Eye (tissue), 1 donor: ENCODE measurements at places on chromosomes 7 and 10.

- no peak for DNase-seq
Observed at GRCh38 chr7:111492234-111492633, 70.1 kb downstream of the IMMP2L start.

DNA sequence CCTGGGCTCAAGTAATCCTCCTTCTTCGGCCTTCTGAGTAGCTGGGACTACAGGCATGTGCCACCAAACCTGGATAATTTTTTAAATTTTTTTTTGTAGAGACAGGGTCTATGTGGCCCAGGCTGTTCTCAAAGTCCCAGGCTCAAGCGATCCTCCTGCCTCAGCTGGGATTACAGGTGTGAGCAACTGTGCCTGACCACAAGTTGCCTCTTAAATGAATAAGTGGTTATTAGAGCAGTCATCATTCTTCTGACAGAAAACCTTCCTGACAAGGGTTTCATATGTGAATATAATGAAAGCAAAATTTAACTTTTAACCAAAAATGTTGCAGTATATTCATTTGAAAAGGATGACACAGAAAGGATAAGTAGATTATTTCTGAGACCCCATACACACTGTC, 532.5 kb downstream of the GRM8 start:
- DNase-seq, result no peak

DNA sequence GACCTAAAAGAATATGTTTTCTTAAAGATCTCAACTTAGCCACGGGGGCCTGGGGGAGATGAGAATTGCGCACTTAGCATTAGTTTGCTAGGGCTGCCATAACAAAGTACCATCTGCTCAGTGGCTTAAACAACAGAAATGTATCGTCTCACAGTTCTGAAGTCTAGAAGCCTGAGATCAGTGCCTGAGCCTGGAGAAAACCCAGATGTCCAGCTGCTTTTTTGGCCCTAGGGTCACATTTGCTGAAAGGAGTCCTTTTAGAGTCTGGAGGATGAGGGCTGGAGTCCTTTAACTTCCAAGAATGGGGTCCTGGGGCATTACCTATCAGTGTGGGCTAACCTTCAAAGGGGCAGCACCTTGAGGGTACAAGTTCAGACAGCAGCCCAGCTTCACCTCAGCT, 48.2 kb downstream of the SMURF1 start:
- DNase-seq, result no peak

- DNase-seq, result no peak
Observed at GRCh38 chr7:22781230-22781711, 41.4 kb downstream of the TOMM7 start.

DNA sequence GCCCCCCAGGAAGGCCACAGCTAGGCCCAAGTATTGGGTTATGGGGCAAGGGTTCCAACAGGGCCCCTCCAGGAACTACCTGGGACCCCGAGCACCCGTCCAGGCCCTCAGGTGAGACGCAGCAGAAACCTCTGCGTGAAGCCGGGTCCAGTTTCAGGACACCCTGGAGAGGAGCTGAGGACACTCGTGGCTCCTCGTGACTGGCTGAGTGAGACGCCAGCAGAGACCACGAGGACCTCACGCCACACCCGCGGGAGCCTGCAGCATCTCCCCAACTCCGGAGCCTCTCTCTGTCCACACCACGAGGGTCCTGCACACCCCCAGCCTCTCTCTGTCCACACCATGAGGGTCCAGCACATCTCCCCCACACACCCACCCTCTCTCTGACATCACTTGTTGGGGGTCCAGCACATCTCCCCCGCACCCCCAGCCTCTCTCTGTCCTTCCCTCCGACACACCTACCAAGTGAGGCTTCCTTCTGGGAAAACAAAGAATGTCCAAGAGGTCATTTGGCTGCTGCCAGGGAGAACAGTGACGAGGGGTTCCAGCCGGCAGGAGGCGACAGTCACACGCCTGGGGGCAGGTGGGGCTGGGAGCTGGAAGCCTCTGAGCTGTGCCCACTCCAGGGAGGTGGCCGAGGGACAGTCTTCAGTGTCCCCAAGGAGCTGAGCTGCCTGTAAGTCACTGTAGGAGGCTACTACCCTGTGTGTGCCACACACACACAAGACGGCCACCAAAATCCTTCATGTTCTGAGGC, 46.1 kb upstream of the PPP2R2D start:
- DNase-seq, result no peak

GRCh38 chr7:36079446-36080025, 73.5 kb upstream of the EEPD1 start:
- no peak for DNase-seq

- no peak for DNase-seq
Observed at GRCh38 chr7:6654842-6655610, 17.9 kb downstream of the ZNF316 start.

- DNase-seq, result no peak
Observed at GRCh38 chr10:79927111-79927828, 21.6 kb downstream of the SFTPD start.

- peak; percentile 36 for DNase-seq
Observed at GRCh38 chr7:147756300-147756699, 834.3 kb upstream of the C7orf33 start.

DNA sequence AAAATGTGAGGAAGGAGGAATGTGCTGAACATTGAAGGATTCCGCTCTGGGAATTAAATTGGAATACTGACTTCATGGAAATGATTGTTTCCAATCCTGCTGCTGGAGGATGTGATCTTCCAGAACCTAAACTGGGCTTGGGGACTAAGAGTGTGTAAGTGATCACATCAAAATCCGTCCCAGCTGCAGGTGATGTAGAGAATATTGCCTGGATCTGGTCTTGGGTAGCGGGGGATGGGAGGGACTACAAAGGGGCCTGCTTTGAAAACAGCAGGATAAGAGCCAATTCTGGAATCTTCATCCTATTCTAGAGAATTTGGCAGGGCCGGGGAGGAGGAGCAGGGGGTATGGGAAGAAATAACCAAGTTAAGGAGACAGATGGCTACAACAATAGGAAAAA, 552.2 kb upstream of the FZD8 start:
- no peak for DNase-seq

DNA sequence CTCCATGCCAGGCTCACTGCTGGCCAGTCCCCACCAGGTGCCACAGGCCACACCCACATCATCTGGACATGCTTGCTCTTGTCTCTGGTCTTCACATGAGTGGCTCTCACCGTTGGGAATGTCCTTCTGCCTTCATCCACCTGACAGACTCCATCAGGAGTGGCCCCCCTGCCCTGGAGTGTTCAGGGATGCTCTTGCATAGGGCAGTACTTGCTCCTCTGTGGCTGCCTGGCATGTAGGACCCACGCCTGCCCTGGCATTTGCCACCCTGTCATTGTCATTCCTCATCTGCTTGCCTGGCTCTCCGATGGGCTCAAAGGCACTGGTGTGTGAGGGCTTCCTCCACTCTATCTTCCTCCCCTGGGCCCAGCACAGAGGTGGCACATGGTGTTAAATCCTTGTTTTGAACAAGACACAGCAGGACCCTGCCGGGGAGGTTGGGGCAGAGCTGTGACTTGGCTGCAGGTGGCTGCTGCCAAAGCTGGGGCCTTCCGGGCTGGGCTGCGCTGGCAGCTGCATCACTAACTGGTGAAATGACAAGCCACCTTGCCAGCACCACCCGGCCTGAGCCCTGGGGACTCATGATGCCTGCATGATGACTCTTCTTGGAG, 1.8 kb downstream of the SH2D4B start:
- DNase-seq, result no peak

GRCh38 chr7:93566876-93567275, 7.6 kb downstream of the CALCR start:
- no peak for DNase-seq

- DNase-seq, result no peak
Observed at GRCh38 chr7:2040893-2041270, 191.9 kb downstream of the MAD1L1 start.

DNA sequence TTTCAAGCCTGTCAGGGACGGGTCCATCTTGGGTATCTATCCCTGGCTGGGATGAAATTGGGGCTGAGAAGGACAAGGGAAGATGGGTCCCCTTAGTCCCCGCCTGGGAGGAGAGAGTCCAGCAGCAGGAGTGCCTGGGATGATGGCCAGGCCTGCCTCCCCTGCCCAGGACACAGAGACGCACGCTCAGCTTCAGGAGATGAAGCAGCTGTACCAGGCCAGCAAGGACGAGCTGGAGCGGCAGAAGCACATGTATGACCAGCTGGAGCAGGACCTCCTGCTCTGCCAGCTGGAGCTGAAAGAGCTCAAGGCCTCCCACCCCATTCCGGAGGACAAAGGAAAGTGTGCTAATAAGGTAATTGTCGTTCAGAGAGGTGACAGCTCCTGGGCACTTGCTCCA, 15.4 kb downstream of the CCDC136 start:
- peak; percentile 56 for DNase-seq

- DNase-seq, result no peak
Observed at GRCh38 chr7:75033064-75033463, 40.5 kb downstream of the RCC1L start.

DNA sequence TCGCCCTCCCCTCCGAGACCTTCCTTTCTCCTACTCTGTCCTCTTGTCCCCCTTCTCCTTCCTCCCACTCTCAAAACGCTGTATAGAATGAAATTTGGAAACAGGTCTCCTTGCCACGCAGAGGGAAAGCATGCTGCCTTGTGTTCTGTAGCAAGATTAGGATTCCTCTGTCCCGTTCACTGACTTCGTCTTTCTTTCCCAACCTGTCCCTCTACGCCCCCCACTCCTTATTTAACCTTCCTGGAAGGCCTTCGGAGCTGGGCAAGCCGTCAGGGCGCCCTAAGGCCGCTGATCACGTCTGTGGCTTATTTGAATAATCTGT, 1.3 kb downstream of the HOXA9 start:
- DNase-seq, result no peak

GRCh38 chr7:34158368-34159153, 253.2 kb downstream of the BMPER start:
- no peak for DNase-seq

DNA sequence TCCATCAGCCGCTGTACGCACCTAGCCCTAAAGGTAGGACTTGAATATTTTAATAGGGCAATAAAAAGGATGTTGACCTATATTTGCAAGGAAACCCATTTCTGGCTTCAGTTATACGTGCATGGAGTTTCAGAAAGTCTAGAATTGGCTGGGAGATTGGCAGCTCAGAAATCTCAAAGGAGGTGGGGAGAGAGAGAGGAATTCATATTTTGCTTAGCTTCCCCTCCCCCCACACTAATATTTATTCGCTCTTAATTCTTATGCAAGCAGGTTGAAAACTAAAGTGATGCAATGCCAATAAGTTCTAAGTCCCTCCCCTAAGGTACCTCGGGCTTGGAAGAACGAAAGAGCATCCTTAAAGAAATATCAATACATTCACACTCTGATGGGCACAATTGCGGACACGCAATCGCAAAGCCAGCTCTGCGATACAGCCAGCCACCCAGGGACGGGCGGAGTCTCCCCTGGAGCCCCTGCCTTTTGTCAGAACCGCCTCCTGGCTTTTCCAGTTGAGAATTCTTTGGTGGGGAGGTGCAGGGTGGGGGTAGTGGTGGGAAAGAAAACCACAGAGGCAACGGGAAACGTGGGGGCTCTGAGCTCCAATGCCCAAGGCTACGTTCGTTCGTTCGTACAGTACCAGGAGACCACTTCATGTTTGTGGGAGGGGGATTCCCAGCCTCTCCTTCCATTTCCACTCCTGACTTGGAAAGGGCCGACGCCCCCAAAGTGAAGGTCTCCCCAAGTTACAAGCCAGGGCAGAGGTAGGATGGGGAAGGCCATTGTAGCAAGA, 1.3 kb downstream of the SHH start:
- peak; percentile 66 for DNase-seq

GRCh38 chr10:131946880-131947279, 34.8 kb downstream of the BNIP3 start:
- no peak for DNase-seq

DNA sequence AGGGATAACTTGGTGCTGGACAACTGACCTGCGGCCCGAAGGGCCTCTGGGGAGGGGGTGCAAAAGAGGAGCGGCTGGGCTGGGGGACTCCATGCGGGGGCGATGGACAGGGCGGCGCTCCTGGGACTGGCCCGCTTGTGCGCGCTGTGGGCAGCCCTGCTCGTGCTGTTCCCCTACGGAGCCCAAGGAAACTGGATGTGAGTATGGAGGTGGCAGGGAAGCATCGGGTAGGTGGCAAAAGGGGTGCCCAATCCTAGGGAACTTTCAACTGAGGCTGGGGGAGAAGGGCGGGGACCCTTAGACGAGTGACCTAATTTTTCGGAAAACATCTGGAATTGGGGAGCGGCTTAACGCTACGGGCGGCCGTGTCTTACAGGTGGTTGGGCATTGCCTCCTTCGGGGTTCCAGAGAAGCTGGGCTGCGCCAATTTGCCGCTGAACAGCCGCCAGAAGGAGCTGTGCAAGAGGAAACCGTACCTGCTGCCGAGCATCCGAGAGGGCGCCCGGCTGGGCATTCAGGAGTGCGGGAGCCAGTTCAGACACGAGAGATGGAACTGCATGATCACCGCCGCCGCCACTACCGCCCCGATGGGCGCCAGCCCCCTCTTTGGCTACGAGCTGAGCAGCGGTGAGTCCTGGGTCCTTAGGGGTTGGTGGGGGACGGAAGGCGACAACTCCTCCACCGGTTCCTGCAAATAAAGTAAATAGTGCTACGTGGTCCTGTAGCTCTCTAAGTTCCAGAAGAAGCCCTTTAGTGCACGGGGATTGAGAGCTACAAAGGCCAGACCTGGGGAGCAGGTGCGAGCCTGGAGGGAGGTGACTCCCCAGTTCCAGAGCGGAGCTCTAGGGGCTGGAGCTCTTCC, 622 bp downstream of the WNT16 start:
- peak; percentile 76 for DNase-seq

- DNase-seq, result peak; percentile 53
Observed at GRCh38 chr7:36048141-36048901, 104.7 kb upstream of the EEPD1 start.

- no peak for DNase-seq
Observed at GRCh38 chr10:66167816-66168215, 758.0 kb upstream of the LRRTM3 start.
